ENCODE measurements at places on chromosomes 3 and 15.

GRCh38 chr15:31034152-31034551 lies 42.7 kb upstream of the MTMR10 start:
- DNase-seq, result no peak

- no peak for DNase-seq
Observed at GRCh38 chr3:15634671-15635070, 33.1 kb downstream of the BTD start.

DNA sequence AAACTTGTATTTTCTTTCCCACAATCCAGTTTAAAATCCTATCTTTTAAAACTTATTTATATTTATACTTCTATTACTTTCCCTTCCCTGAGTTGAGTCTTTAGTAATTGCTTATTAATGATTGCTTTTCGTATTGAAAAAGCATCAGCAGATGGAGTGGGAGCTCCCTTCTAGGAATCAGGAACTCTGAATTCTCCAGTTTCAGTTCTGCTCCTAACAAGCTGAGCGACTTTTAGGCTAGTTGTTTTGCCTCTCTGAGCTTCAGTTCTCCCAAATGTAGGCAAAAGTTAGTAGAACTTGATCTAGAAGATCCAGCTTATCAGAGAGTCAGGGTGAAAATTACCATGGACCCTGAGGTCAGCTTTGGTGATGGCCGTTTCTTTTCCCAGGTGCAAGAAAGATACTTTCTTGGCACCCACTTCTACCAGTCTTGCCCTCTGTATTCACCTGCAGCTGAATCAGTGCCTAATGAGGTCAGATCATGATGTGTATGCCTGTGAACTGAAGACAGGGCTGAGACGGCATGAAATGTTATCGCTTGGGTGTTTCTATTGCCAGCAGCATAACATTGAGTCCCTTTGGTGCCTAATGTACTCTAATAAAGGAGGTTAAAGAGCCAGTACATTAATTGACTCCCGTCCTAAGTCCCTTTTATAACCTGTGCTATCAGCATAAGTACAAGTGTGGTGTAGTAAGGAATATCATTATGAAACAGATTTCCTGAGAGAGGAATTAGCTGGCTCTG lies 194.5 kb upstream of the TBC1D5 start:
- DNase-seq, result no peak

DNA sequence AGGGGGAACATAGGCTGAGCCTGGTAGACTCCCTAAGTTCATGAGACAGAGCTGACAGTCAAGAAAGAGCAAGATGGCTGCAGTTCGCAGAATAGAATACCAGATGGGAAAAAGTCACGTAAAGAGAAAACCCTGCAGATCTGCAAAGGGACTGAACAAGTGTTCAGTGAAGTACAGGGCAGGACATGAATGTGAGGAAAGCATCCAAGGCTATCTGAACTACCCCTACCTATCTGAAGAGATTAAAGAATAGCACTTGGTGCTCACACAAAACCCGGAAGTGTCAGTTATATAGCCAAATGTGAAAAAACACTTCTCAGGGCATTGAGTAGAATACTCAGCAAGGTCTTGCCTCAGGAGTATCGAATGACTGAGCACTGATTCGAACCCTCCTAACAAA lies 44.0 kb downstream of the GOLGB1 start:
- no peak for DNase-seq

DNA sequence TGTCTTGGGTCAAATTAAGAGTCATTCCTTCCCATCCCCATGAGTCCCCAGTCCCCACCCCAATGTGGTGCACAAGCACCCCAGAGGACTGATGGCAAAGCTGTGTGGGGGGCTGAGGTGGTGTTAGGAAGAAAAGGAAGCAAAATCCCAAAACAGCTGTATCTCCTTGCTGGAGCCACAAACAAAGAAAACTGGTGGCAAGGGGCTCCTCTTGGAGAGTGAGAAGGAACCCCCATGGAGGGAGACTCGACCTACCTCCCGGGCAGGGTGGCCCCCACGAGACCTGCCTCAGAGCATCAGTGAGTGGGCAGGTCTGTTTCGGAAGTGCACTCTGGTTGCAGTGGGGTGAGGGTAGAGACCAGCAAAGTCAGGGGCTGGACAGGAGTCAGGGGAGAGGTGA lies 29.2 kb downstream of the PRR23E start:
- DNase-seq, result no peak

DNA sequence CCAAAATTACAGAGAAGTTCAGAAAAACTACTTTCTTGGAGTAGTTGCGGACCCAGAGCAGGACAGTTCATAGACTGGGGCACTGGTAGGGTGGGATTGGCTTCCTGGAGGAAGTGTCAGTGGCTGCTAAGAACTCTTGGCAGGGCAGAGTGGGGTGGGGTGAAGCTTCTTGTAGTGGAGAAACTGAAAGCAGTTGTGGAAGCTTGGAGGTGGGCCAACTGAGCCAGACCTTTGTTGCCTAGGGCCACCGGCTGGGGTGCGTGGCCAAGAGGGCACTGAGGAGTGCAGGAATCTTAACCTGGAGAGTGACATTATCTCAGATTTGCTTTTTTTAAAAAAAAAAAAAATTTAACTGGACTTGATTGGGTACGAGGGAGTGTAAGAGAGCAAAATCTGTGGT lies 3.1 kb downstream of the KAT2B start:
- peak; percentile 33 for DNase-seq

DNA sequence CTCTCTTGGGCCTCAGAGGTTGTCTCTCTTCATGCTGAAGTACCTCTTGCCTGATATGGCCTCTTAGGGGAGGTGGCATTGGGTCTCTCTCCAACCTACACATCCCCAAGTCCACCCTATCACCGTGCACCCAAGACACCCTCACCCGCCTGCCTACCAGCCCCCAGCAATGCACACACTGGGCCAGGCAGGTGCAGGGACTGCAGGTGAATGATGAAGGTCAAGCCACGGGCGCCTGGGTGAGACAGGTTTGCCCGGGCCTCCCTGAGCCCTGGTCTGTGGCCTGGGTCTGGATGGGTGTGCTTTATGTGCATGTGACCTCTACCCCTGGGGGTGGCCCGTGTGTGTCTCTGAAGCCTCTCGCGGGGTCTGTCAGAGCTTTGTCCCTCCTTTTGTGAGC lies 68.3 kb downstream of the WNT7A start:
- no peak for DNase-seq

DNA sequence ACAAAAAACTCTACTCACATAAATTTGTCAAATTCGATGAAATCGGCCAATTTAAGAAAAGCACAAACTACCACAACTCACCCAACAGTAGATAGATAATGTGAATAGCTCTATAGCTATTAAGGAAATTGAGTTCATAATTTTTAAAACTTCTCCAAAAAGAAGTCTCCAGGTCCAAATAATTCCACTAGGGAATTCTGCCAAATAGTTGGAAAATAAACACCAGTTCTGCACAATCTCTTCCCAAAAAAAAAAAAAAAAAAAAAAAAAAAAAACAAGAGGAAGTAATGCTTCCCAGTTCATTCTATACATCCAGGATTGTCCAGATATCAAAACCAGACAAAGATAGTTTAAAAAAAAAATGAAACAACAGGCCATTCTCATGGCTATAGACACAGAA lies 164.2 kb downstream of the POLR2M start:
- no peak for DNase-seq

- DNase-seq, result peak; percentile 32
Observed at GRCh38 chr15:80234883-80235282, 17.1 kb downstream of the CTXND1 start.

DNA sequence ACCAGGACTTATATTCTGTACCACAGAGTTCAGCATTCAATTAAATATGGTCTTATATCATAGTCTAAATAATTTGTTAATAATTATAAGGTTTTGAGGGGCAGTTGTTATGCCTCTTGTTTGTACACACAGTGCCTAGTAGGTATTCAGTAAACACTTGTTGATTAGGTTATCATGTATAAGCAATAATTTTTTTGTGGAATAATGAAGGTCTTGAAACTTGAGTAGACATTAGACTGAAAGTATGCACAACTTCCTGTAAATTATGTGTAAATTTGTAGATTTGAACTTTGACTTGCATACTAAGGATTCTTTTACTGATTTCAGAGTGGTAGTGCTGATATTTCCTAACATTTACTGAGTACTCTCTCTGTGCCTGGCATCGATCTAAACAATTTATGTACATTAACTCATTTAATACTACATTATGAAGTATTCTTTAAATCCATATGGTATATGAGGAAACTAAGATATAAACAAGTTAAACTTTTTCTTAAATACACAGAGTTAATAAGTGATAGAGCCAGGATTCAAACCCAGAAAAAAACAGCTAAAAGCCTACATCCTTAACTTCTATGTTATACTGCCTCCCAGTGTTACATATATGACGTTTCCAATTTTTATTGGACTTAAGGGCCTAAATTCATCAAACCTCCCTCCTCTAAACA lies 65.1 kb downstream of the GLCE start:
- no peak for DNase-seq

GRCh38 chr3:169581633-169582032 lies 81.9 kb downstream of the MECOM start:
- no peak for DNase-seq

- DNase-seq, result no peak
Observed at GRCh38 chr3:62875558-62876002, 364 bp upstream of the CADPS start.

- DNase-seq, result no peak
Observed at GRCh38 chr3:192923731-192924130, 6.1 kb upstream of the MB21D2 start.

- no peak for DNase-seq
Observed at GRCh38 chr15:58438956-58439355, 7.2 kb downstream of the LIPC start.

DNA sequence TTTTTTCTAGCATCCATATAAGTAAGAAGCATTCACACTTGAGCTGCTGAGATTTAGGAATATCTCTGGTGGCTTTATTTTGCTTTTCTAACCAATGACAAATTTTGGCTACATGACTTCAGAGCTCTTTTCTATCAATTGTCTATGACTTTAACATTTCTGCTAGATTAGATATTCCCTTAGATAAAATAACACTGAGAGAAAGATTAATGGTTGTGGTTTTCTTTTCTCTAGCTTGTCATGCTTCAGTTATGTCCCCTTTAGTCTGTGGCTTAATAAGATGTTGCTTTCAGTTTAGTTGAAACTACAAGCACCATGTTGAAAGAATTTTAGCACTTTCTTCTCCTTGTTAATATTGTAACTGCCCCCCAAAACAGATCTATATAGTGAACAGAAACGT lies 665.6 kb upstream of the CCDC54 start:
- no peak for DNase-seq

GRCh38 chr3:193872265-193872753 lies 263.6 kb upstream of the HES1 start:
- DNase-seq, result no peak

DNA sequence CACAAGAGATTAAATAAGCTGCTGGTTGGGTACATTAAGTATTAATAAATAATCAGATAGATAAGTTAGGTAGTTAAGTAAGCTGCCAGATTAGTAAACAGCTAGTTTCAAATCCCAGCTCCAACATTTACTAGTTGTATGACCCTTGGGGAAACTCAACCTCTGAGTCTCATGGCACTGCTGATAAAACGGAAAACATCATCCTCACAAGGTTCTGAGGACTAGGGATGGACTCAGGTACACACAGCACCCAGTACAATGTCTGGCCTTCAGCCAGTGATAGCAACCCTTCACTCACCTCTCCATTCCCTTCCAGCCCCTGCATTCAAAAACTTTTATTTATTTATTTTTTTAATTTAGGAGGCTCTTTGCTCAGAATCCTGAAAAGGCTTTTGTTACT lies 32.3 kb downstream of the B3GNT5 start:
- no peak for DNase-seq

DNA sequence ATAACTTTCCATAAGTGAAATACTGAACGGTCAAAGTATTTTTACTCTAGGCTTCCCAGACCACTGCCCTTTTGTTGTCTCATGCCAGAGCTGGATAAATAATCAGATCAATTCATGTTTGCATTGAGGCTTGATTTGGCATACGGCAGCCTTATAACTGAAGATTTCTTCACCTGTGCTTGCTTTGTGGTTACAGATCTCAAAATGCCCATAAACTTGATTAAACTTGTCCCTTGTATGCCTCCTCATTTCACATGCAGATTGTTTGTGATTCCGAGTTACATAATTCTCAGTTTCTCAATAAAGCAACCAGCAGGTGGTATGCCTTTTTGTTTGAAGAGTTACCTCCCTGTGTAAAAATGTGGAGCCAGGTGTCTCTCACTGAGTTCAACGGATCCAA lies 211.4 kb upstream of the LRIG1 start:
- DNase-seq, result no peak

DNA sequence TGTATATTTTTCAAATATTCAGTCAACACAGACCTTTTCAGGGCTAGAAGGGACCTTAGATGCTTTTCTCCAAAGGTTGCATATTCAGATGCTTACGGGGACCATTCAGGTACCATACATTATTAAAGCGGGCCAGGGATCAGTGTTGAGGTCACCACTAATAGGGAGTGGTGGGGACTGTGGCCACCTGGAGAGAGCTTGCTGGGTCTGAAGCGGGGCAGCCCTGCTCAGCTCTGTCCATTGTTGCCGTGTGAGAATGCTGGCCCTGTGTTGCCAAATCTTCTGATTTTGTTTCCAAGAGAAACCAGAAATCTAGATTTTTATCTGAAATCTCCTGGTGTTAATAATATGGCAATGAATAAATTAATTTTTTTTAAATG lies 23.7 kb downstream of the ABHD2 start:
- DNase-seq, result no peak

GRCh38 chr3:5485427-5485826 lies 297.9 kb downstream of the EDEM1 start:
- no peak for DNase-seq

DNA sequence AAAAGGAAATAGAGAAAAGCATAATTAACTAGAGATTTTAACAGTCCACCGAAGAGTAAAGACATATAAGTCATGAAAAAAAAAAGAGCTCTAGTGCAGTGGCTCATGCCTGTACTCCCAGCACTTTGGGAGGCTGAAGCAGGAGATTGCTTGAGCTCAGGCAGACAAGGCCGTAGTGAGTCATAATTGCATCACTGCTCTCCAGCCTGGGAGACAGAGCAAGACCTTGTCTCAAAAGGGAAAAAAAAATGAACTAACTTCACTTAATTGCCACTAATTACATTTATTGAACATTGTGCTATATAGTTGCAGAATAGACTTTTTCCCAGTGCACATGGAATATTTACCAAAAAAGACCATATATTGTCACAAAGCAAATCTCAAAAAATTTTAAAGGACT lies 221.8 kb downstream of the CBLB start:
- no peak for DNase-seq

- no peak for DNase-seq
Observed at GRCh38 chr3:58474348-58474911, 17.5 kb upstream of the KCTD6 start.

DNA sequence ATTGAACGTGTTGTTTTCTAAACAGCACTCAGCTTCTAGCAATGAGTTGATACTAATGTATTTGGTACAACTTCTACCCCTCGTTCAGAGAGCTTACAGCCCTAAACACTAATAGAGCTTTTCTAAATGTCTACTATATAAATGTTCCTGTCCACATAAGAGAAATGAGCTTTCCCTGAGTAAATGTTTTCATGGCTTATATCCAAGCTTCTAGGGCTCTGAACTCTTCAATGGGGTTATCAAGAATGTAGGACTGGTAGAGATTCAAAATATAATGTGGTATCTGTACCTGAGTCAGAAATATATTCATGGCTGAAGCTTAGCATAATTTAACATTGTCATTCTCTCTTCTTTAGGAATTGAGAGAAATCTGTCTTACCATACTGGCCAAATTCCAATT lies 73.4 kb downstream of the SERPINI1 start:
- DNase-seq, result no peak

All from activated T-cell treated with anti-CD3 and anti-CD28 coated beads for 1 hour (primary cell).